ENCODE measurements at places on chromosomes 5 and 9.

- peak; percentile 61 for DNase-seq
Measured at GRCh38 chr9:122814545-122814944, 13.8 kb downstream of the PDCL start.

GRCh38 chr5:5542654-5543053, 120.2 kb downstream of the ICE1 start:
- DNase-seq = no peak

GRCh38 chr9:114806526-114806900, 674 bp upstream of the TNFSF15 start:
- no peak for DNase-seq

DNA sequence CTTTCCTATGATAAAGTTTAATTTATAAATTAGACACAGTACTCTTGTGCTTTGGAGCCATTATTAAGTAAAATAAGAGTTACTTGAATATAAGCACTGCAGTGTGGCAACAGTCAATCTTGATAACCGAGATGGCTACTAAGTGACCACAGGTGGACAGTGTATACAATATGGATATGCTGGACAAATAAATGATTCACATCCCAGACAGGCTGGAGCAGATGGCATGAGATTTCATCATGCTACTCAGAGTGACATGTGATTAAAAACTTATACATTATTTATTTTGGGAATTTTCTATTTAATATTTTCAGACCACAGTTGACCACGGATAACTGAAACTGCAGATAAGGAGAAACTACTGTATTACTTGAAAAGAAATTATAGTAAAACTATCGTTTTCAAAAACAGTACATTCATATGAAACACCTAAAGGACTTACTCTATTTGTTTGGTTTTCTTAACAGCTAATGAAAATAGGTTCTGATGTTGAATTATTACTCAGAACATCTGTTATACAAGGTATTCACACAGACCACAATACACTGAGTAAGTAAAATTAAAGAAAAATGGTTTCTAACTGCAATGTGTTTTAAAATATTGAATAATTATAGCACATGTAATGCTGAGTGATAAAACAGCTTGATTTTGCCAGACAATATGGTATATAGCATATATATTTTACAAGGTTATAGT, 16.0 kb downstream of the LYRM7 start:
- DNase-seq = no peak

- DNase-seq = no peak
Measured at GRCh38 chr9:125440411-125440810, 178.8 kb downstream of the GAPVD1 start.

- DNase-seq = no peak
Measured at GRCh38 chr5:156686380-156686779, 163.7 kb upstream of the PPP1R2B start.

DNA sequence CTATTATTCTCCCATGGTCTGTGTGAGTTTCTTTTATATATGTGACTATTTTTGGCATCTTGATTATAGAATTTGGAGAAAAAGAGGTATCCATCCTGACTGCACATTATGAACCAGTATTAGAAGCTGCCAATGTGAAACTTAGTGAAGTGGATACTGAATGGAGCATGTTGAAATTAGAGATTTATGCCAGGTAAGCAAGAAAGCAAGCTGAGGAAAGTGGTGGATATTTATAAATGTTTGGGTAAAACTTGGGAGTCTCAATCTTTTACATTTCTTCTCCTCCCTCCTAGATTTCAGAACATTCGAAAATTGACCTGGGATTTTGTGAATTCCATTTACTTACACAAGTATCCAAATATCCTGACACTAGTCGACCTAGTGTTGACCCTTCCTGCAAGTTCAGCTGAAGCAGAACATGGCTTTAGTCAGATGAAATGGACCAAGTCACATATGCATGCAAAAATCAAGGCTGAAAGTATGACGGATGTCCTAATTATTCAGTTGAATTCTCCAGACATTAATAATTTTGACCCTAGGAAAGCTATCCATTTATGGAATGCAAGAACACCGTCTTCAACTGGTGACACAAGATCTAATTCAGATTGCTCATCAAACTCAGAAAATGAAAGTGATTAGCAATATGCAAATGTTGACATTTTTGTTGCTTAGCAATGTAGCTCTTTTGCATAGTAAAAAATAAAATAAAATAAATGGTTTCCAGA, 66.8 kb upstream of the IL7R start:
- no peak for DNase-seq

GRCh38 chr9:4152876-4153275, 147.0 kb downstream of the GLIS3 start:
- no peak for DNase-seq

GRCh38 chr9:91814753-91815152, 135.3 kb downstream of the ROR2 start:
- DNase-seq = no peak

GRCh38 chr5:144378681-144379080, 208.0 kb downstream of the KCTD16 start:
- DNase-seq = no peak

- DNase-seq = no peak
Measured at GRCh38 chr9:113957821-113958341, 81.8 kb downstream of the ZNF618 start.

GRCh38 chr9:79489261-79490000, 82.3 kb upstream of the TLE4 start:
- peak; percentile 1 for DNase-seq

DNA sequence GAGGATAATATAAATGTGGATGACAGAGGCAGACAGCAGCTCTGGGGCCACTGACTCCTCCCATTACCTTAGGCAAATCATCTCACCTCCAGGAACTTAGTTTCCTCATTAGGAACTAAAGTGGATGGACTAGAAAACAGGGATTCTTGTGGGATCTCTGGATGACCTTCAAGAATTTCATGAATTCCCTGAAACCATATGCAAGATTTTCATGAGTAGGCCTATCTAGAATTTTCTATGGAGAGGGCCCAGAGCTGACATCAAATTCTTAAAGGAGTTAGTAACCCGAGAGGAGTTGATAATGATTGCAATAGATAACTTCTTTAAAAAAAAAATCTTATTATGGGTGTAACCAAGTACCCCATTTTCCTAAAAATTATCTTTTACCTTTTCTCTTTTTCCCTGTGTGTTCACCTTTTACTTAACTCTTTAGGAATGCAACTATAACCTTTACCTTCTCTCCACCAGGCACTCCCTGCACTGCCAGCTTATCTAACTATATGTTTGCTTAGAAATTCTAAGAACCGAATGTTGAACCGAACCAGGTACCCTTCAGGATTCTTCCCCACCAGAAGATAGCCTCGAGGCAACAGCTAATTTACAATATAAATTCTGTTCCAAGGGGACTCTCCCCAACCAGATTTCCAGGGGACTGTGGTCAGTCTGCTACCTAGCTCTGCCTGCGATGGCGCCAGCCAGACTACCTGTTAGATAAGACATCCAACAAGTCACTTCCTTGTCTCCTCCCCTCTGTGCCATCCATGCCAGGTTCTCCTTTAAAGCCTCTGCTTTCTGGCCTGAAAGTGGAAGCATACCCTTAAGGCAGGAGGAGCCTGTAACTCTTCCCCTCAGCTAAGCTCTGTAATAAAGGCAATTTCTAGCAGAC, 86.0 kb downstream of the GCNT4 start:
- DNase-seq = no peak
